Fibroblast of villous mesenchyme (primary cell): ENCODE measurements at places on chromosomes 13 and 19. TPM values are rescaled to one million over a fixed set of nuclear protein-coding genes. Genes with fewer than 3 reads are reported as not detected.

GRCh38 chr19:38055655-38056521 lies 148.9 kb downstream of the SIPA1L3 start:
- no peak for DNase-seq

DNA sequence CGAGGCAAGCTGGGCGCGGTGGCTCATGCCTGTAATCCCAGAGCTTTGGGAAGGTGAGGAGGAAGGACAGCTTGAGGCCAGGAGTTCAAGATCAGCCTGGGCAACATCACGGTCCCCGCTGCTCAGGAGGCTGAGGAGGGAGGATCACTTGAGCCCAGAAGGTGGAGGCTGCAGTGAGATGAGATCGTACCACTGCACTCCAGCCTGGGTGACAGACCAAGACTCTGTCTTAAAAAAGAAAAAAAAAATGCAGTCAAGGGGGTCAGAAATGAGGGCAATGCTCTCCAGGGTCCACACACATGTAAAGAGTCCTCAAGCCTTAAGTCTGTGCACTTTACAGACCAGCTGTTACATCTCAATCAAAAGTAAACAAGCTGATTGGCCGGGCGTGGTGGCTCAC lies 8.5 kb downstream of the R3HDM4 start:
- DNase-seq, result no peak

The NHLRC3 gene
- total RNA-seq, result 17.7 and 19.9 TPM in 2 replicates

GRCh38 chr13:31853643-31854326 lies 114.5 kb downstream of the RXFP2 start:
- DNase-seq, result no peak

The YIPF2 gene
- 112 and 128 TPM in 2 replicates for total RNA-seq

- DNase-seq, result no peak
Observed at GRCh38 chr13:102586615-102587014, 10.2 kb upstream of the TPP2 start.

The ZNF571 gene
- 1.6 and 2.6 TPM in 2 replicates for total RNA-seq

The CERS1 gene
- 0.32 and 1.3 TPM in 2 replicates for total RNA-seq

GRCh38 chr13:51222037-51222685 lies at the start of gene FAM124A:
Gene FAM124A, plus strand, starts transcription at chr13:51222398. Its CDS starts 104 bp downstream, at chr13:51222502.
- peak; percentile 24 for DNase-seq

DNA sequence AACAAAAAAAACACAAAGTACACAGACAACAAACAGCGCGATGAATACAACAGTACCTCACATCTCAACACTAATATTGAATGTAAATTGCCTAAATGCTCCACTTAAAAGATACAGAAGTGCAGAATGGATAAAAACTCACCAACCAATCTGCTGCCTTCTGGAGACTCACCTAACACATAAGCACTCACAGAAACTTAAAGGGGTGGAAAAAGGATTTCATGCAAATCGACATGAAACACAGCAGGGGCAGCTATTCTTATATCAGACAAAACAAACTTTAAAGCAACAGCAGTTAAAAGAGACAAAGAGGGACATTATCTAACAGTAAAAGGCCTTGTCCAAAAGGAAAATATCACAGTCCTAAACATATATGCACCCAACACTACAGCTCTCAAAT lies 209.5 kb downstream of the ABCC4 start:
- no peak for DNase-seq

DNA sequence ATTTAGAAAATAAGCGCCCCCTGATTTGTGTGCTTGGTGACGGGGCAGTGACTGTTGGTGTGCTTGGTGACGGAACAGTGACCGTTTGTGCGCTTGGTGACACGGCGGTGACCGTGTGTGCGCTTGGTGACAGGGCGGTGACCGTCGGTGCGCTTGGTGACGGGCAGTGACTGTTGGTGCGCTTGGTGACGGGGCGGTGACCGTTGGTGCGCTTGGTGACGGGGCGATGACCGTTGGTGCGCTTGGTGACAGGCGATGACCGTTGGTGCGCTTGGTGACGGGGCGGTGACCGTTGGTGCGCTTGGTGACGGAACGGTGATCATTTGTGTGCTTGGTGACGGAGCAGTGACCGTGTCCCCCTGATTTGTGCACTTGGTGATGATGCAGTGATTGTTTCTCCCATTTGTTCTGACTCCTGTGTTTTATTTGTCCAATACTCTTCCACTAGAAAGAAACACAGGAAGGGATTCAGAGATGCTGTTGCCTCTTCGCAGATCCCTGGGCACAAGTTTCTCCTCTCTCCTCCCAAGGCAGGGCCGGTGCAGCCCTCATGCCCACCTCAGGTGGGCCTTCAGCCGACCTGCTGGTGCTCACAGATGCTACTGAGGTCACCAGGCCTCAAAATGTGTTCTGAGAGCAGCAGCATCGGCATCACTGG lies 128.3 kb downstream of the ATP11A start:
- no peak for DNase-seq

GRCh38 chr19:19039901-19040300 lies 6.5 kb downstream of the ARMC6 start:
- DNase-seq, result no peak

- DNase-seq, result peak; percentile 85
Observed at GRCh38 chr19:934865-935479, 9.1 kb downstream of the ARID3A start.

The GADD45B gene
- 54.8 and 70.9 TPM in 2 replicates for total RNA-seq

DNA sequence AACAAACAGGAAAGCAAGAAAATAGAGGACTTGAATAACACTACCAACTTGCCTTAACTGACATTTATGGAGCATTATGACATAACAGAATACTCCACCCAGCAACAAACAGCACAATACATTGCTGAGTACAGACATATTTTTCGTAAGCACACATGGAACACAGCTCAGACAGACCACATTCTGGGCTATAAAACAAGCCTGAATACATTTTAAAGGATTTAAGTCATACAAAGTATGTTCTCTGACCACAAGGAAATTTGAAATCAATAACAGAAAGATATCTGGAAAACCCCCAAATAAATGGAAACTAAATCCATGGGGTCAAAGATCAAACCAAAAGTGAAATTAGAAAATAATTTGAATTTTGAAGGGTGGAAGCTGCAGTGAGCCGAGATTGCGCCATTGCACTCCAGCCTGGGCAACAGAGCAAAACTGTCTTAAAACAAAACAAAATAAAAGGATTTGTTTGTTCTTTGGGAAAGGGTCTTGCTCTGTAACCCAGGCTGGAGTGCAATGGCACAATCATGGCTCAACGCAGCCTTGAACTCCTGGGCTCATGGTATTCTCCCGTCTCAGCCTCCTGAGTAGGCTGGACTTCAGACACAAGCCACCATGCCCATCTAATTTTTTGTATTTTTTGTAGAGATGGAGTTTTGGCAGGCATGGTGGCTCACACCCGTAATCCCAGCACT lies 5.6 kb downstream of the ZDHHC20 start:
- peak; percentile 92 for DNase-seq

GRCh38 chr19:53432088-53432661 lies 391 bp downstream of the ZNF761 start:
- peak; percentile 33 for DNase-seq

- DNase-seq, result no peak
Observed at GRCh38 chr19:8690753-8691539, 7.6 kb downstream of the ACTL9 start.

DNA sequence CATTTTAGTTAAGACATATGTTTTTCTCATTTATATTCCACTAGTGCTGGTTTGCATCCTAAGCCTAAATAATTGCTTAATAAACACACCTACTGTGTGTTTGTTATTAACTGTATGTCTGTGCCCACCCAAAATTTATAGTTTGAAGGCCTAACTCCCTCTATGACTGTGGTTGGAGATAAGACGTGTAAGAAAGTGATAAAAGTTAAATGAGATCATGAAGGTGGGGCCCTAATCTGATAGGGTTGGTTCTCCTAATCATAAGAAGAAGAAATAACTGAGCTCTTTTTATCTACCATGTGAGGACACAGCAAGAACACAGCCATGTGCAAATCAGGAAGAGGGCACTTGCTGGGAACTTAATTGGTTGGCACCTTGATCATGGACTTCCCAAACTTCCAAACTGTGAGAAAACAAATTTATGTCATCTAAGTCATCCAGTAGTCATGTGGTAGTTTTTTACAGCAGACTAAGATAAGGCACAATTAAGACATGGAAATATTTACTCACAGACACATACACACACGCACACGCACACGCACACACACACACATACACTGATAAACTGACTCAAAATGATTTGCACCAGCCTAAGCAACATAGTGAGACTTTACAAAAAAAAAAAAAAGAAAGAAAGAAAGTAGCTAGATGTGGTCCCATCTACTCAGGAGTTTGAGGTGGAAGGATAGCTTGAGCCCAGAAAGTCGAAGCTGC lies 662.1 kb downstream of the PCDH9 start:
- DNase-seq, result no peak

The ADGRE3 gene
- total RNA-seq, result not detected in 2 replicates

The LYL1 gene
- total RNA-seq, result 2.6 and 3.9 TPM in 2 replicates

- no peak for DNase-seq
Observed at GRCh38 chr13:96381681-96382080, 291.8 kb downstream of the HS6ST3 start.

The SELENOW gene
- total RNA-seq, result 287 and 328 TPM in 2 replicates

- no peak for DNase-seq
Observed at GRCh38 chr19:17202249-17202648, 12.9 kb upstream of the USE1 start.

GRCh38 chr13:31556376-31556775 lies 182.9 kb upstream of the RXFP2 start:
- DNase-seq, result peak; percentile 35

The ZNF541 gene
- total RNA-seq, result under 0.01 TPM in 2 replicates

DNA sequence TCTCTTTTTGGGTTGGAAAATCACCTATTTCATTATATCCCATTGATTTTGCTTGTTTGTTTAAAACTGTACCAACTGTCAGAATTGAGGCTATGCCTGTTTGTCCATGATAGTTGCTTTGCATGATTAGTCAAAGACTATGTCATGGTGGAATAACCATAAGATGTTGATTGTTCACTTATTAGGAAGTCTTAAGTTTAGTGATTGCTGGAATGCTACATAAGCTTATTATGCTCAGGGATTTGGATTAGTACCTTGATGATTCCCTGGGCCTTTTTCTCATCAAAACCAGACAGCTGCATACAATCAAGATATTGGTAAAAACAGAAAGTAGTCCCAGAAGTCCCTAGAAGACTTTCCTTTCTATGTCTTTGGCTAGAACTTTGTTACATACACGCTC lies 954.7 kb downstream of the PCDH9 start:
- DNase-seq, result no peak

GRCh38 chr13:113764793-113765563 lies 6.0 kb downstream of the TMEM255B start:
- no peak for DNase-seq

DNA sequence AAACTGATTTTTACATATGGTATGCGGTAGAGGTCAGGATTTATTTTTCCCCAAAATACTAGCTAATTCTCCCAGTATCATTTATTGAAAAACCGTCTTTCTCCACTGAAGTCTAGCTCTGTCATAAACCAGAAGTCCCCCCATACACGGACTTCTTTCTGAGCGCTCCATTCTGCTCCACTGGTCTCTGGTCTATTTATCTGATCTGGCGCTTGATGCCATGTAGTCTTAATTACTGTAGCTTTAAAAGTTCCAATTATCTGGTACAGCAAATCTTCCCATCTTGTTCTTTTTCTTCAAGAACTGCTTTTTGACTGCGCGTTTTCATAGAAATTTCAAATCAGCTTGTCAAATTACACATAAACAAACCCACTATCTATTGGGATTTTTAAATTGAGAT lies 13.7 kb downstream of the DCUN1D2 start:
- no peak for DNase-seq

DNA sequence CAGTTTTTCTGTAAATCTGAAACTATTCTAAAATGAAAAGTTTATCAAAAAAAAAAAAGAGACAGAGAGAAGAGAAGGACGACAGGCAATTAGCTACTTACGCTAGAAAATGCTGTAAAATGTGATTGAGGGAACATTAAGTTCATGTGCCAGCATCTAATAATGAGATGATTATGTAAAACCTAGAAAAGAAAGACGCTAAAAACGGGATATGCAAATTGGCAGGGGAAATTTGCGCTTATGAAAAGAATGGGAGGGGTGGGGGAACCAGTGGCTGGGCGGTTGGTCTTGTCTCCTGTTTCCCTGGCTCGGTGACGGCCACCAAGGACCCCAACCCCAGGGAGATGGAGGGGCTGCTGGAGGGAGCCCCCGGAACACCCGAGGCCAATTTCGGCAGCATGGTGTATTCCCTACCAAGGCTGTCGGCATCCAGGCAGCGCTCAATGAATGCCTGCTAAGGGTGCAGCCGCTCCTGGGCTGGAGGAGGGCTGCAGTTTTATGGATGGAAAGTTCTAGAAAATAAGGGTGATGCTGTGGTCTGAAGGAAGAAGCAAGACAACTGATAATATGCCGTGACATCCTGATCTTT lies 34.2 kb downstream of the GNG7 start:
- DNase-seq, result no peak

- no peak for DNase-seq
Observed at GRCh38 chr13:110073982-110074381, 233.0 kb downstream of the COL4A1 start.

DNA sequence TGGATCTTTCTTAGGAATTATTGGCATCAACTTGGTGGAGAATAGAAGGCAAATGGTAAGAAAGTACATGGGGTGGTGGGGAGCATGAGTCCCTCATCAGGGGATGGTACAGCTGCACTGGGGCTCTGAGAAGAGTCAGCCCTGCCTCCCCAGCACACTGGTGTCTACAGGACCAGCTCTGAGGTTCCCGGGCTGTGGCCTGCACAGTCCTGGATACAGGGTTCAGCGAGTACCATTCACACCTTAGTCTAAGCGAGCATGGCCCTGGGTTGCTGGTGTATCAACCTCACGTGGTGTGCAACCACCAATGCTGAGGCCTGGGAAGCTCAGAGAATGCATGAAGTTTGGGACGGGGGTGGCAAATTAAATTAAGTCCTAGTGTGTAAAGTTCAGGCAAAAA lies 10.1 kb downstream of the TMEM255B start:
- DNase-seq, result no peak

The SIGLEC12 gene
- total RNA-seq, result not detected in 2 replicates

The ERFL gene
- under 0.01 TPM in 1 of 2 replicates, not detected in the other for total RNA-seq

The LONP1 gene
- total RNA-seq, result 65.2 and 116 TPM in 2 replicates

DNA sequence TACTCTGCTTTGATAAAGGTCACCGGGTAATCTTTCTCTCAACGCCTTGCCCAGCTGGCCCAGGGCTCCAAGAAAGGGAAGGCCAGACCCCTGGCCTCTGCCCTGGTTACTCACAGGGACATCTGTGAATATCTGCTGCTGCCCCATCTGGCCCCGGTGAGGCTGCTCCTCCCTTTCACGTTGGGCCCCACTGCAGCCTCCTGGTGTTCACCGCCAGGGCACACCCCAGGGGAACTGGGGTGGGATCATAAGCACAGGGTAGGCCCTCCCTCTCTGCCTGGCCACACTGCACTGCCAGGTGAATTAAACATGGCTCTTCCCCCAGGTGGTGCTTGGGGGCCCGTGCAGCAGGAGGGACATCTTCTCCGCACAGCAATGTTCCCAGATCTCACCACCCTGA lies 12.7 kb downstream of the LAIR1 start:
- no peak for DNase-seq

DNA sequence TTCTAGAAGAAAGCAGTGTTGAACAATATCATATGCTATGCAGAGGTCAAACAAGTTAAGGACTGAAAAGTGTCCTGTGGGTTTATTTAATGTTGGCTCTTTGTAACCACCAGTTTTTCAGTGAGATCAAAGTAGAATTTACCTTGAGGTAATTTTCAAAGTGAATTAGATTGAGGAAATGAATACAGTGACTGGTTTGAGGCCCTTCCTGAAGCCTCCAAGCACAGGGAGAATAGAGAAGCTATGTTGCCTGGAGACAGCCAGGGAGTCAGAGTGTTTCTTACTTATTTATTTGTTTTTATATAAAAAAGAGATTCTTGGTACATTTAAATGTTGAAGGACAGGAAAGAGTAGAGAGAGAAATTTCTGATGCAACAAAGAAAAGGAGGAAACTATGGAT lies 954.3 kb upstream of the SPRY2 start:
- DNase-seq, result no peak

GRCh38 chr13:97307882-97308624 lies 85.9 kb downstream of the MBNL2 start:
- DNase-seq, result peak; percentile 62
